ENCODE measurements at places on chromosomes 12 and 14.

GRCh38 chr12:57738661-57739237 is at the start of gene AGAP2:
TSS of gene AGAP2 (minus strand) at chr12:57738742. CDS start at chr12:57738246, 496 bp downstream.
- no peak for DNase-seq

- DNase-seq, result no peak
These were observed 9.8 kb downstream of the RARG start for GRCh38 chr12:53222170-53222721.

GRCh38 chr12:93925585-93926205 is 222.7 kb upstream of the PLXNC1 start:
- DNase-seq, result no peak

DNA sequence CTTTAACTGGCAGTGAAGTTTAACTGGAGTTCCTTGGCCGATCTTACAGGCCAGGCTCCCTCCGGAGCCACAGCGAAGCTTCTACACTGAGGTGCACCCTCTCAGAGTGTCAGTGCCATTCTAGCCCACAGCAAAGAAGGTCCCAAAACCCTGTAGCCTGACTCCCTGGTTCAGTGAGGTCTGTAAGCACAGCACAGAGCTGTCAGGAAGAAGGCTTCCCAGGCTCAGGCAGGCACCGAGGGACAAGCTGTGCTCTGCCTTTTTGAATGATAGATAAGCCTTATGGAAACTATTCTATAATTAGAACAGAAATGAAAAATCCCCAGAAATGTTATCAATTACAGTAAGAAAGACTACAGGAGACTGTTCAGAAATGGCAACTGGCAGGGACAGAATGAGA is 40.2 kb downstream of the MOK start:
- no peak for DNase-seq

DNA sequence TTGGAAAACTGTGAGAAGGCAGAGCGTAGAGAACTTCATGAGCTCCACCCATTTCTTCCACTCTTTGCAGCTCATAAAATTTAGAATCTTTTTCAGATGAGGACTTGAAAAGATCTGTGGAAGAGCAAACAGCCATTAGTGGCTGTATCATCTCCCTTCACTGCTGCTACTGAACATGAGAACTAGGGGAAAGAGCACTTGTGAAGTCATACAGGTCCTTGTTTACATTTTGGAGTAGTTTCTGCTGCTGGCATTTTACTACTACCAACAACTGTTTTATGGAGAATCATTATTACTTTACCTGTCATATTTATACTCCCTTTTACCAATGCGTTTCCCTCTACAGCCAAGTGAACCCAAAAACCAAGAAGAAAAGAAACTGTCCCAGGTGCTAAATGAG is 41.0 kb downstream of the RPGRIP1 start:
- DNase-seq, result no peak

DNA sequence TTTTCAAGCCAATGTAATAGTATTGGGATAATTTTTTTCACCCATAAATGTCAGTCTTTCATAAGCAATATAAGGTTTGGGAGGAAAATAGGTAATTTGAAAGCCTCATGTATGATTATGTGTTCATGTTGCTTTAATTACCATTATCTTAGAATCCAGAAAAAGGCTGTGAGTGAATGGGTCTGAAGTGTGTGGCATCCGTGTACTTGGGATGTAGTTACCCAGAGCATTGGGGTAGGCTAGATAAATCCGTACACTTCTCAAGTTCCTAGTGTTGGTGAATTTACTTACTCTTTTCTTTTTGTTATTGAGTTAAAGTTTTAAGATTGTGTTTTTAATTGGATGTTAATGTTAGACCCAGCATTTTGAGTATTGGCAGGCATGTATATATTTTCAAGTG is 104.4 kb downstream of the FGD4 start:
- DNase-seq, result no peak

- no peak for DNase-seq
These were observed 186.8 kb downstream of the ASCL1 start for GRCh38 chr12:103144278-103144677.

DNA sequence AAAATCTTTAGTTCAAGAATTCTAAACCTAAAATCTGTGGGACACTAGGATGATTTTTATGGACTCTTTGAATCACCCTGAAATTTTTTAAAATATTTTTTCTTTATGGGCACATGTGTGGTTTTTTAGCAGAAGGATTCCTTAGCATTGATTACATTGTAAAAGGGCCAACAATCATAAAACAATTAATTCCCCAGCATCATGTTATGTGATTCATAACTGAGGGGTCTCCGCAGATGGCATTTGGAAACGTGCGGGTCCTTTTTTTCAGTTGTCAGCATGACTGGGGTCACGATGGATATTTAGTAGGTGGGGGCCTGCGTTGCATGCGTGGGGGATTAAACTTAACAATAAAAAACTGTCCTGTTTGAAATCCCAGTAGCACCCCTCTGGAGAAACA is 52.5 kb downstream of the NTF3 start:
- no peak for DNase-seq

GRCh38 chr14:93132472-93133065 is 16.8 kb upstream of the ITPK1 start:
- no peak for DNase-seq

DNA sequence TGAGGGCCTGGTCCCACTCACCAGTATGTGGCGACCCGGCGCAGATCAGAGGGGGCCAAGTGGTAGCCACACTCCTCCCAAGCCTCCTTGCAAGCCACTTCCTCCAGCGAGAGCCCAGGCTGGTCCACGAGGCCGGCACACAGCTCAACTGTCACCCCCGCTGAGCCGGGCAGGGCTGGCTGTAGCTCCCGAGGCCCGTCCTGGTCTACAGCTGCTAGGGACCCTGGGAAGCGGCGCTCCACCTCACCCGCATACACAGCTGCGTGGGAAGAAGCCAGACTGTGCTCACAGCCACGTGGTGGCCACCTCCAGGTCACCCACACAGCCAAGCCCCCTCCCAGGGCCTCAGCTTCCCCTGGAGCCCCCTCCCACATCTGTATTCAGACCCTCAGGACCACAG is 4.6 kb downstream of the NUDT14 start:
- no peak for DNase-seq

DNA sequence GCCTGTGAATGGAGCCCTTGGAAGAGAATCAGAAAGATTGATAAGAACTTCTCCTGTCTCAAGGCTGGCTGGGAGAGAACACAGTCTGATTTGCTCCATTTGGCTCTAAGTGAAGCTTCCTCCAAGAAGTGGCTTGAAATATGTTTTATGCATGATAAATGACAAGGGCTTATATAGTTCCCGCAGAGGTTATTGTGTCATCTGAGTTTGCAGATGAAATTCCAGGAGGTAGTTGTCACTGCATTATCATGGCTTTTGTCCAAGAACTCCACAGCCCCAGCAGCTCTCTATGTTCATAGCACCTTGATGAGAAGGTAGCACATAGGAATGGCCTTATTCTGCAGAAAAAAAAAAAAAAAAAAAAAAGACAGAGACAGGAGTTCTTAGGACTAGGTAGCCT is 108.5 kb downstream of the DACT1 start:
- DNase-seq, result no peak

DNA sequence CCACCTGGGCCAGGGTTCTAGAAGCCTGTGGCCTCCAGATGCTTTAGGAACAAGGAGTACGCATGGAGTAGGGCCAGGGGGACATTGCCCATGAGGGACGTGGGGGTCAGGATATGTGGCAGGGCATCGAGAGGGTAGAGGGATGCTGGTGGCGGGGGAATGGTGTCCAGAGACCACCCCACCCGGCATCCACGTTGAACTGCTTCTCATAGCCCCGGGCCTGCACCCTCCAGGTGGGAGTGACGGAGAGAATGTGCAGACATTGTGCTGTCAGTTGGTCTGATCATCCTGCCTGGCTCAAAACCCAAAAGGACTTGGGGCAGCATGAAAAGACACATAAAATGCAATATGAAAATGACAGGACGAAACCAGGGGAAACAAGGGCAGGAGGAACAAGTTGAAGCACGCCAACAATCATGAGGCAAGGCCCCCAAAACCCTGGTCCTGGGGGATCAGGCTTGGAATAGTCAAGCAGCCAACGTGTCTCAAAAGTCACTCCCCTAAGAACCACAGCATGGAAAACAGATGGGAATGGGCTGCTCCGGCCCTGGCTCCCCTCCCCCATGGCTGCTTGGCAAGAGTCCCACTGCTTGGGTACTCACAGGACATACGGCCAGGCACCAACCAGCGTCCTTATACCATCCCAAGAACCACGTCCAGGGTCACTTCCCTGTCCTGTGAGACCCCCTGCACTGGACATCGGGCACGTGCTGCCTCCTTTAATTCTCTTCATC is 117.9 kb downstream of the DICER1 start:
- no peak for DNase-seq
